ENCODE measurements at places on chromosomes 7 and 10.
A peak's percentile ranks its signal among the peaks of the same experiment; 100 is the strongest.

- DNase-seq, result no peak
Measured at GRCh38 chr10:88971221-88972061, 18.9 kb upstream of the ACTA2 start.

DNA sequence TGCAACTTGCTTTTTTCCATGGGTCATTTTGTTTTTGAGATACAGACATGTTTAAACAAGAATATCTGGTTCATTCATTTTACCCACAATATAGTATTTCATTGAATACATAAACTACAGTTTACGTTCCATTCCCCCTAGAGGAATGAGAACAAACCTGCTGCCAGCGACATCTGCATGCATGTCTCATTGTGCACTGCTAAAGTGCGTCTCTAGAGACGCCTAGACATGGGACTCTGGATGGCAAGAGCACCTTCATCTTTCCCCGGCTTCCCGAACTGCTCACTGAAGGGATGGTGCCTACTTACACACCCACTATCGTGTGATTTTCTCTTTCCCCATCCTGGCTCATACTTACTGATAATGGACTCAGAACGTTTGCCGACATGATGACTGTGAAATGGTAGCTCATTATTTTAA is 1.2 kb upstream of the ZNF777 start:
- no peak for DNase-seq

DNA sequence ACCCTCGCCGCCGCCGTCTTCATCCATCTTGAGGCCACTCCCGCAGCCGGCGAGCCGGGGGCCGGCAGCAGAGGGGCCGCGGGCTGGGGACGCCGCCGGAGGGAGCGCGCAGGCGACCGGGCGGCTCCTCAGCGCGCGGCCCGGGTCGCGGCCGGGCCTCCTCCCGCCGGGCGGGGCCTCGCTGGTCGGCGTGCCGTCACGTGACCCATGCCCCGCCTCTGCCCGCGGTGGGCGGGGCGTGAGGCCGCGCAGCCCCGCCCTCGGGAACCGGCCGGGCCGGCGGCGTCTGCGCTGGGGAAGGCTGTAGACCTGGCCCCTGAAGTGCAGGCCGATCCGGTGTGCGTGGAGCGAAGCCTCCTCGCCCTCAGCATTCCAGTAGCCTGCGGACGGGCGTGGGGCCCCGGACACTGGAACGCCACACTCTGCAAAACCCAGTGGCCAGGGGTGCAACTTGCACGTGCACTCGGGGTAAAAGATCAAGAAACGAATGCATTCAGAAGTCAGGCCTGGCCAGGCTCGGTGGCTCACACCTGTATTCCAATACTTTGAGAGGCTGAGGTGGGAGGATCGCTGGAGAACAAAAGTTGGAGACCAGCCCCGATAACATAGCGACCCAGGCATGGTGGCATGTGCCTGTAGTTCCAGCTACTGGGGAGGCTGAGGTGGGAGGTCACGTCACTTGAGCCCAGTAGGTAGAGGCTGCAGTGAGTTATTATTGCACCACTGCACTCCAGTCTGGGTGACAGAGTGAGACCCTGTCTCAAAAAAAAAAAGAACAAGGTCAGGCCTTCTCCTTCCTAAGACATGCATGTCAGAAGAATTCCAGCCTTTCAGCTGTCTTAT is at the start of gene CYTH3:
CYTH3 (minus strand) TSS at position 144 of the 843 bp plus-strand sequence; CDS start at position 27, 117 bp downstream.
- DNase-seq, result peak; percentile 73

DNA sequence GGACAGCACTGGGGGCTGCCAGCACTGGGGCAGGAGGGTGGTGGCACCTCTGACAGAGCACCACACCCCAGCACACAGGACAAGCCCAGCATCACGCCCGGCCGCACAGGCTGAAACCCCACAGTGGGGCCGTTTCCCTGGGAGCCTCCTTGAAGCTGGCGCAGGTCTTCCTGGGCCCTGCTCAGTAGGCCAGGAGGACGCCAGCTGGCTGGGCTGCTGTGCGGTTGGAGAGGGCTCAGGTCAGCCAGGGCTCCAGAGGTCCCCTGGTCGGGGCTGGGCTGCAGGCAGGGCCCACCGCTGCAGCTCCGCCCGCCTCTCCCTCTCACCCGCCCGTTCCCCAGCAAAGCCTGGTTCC is 137.3 kb downstream of the TCERG1L start:
- no peak for DNase-seq

GRCh38 chr10:78664929-78665553 is 403.7 kb upstream of the ZMIZ1 start:
- DNase-seq, result no peak

GRCh38 chr7:44279286-44279685 is 46.1 kb downstream of the CAMK2B start:
- no peak for DNase-seq

DNA sequence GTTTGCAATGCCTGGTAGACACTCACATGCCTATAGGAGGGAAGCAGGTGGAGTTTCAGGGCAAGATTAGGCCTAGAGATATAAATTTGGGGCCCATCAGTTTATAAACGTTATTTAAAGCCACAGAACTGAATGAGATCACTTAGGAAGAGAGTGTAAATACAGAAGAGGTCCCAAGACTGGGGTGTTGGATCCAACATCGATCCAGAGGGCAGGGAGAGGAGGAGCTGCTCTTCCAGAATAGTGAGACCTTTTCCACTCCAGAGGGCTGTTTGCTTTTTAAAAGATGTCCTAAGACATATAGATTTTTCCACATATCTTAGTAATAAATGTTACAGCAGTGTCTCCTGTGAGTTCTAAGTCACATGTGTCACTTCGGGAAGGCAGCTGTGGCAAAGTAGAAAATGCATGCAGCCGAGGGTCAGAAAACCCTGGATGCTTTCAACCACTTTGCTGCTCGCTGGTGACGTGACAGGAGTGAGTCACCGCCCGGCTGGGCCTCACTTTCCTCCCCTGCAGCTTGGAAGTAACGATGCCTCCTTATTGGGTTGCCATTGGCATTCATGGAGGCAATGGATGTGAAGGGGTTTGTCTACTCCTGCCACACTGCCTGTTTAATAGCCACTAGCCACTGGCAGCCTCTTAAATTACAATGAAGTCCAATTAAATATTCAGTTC is 95.4 kb downstream of the TRIL start:
- DNase-seq, result no peak

GRCh38 chr10:80996615-80997193 is 459.0 kb downstream of the SH2D4B start:
- DNase-seq, result no peak

- no peak for DNase-seq
Measured at GRCh38 chr7:127154958-127155357, 97.8 kb downstream of the GRM8 start.

- no peak for DNase-seq
Measured at GRCh38 chr10:91592266-91592975, 40.5 kb downstream of the PPP1R3C start.

DNA sequence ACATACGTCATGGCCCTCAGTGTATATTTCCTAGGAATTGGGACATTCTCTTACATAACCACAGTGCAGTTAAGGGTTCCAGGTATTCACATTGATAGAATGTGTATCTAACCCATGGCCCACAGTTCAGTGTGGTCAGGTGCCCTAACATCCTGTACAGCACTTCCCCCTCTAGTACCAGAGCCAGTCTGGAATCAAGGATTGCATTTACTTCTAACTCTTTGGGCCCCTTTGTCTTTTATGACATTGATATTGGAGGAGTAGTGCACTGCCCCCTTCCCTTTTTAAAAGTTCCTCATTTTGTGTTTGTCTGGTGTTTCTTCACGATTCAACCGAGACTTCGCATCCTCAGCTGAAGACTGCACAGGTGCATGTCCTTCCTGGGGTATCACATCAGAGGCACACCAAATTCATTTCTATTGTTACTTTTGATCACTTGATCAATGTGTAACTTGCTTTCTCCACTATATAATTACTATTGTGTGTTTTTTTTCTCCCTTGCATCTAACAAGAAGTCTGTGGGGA is 22.4 kb upstream of the NPFFR1 start:
- DNase-seq, result no peak

GRCh38 chr10:97180363-97180755 is 5.4 kb downstream of the SLIT1 start:
- DNase-seq, result no peak

DNA sequence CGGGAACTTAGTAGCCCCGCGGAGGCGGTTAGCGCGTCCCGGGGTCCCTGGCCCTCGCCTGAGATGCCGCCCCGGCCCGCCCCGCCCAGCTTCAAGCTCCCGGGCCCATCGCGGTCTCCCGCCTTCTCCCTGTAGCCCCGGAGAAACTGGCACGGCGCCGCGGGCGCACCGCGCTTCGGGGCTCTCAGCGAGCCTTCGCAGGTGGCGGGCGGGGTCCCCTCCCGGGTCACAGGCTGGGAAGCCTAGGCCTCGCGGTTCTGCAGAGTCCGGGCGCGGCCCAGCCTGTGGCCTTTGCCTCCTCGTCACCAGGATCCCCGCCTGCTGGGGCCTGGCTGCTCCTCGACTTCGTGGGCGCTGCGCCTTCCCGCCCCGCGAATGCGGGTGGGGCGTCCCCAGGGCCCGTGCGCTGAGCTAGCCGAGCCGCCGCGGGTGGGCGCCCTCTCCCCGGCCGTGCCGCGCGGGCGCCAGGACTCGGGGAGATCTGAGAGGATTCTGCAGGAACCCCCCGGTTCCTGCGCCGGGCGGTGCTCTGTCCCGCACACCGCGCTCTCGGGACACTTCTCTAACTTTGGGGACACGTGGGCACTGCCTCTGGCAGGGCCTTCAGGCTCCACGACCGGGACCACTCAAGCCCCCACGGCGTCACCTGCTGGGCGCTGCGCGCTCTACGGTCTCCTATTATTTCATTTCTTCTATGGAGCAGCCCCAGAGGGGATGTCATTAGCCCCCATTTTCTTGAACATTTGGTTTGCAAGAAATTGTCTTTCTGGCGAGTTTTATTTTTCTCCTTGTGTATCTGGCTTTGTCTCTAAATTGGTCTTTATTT is 682 bp upstream of the RGS10 start:
- peak; percentile 48 for DNase-seq

DNA sequence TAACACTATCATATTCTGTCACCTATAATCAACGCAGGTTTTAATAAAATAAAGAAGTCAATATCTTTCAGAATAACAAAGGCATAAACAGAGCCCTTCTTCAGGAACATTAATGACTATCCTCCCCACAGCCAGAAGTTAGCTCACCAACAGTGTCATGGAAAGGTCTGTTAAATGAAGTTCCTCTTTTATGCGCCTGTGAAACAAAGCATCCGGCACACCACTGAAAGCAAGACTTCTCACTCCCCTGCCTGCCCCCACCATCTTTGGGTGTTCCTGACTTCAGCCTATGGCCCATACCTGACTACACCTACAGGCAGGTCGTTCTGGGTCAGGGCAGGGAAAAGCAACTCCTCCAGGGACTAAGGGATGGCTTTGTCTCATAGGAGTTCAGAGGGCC is 205.4 kb downstream of the FANK1 start:
- no peak for DNase-seq

DNA sequence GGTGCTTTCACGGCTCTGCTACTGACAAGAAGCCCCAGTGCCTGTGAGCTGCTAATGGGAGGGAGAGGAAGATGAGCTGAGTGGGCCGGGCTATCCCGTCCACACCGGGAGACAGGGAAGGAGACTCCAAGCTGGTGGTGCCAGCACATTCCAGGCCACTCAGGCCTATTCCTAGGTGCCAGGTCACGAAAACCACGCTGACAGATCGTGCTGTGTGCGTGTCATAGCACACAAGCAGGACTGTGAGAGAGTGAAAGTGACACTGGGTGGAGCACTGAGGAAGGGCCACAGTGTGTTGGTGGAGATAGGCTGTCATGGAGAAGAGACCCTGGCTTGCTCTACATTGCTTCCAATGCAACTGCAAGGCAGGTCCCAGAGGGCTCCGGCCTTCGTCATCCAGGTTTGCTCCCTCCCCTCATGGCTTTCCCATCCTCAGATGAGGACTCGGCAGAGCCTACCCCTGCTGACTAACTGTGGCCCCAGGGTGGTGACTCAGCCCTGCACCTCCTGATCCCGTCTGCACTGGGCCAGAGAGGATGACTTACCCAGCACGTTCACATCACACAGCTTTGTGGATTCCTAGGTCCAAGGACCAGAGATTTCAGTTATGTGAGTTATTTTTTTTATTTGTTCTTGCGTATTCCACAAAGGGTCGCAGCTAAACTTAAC is 167.3 kb downstream of the EGFR start:
- DNase-seq, result no peak

- DNase-seq, result no peak
Measured at GRCh38 chr10:108902619-108903285, 1020.6 kb downstream of the XPNPEP1 start.

GRCh38 chr10:1524540-1524939 is 212.8 kb downstream of the ADARB2 start:
- no peak for DNase-seq

- DNase-seq, result no peak
Measured at GRCh38 chr10:109405338-109405737, 518.0 kb downstream of the XPNPEP1 start.

- DNase-seq, result no peak
Measured at GRCh38 chr7:38756521-38756920, 125.3 kb upstream of the AMPH start.

GRCh38 chr7:1175597-1175966 is 15.6 kb upstream of the ZFAND2A start:
- no peak for DNase-seq

DNA sequence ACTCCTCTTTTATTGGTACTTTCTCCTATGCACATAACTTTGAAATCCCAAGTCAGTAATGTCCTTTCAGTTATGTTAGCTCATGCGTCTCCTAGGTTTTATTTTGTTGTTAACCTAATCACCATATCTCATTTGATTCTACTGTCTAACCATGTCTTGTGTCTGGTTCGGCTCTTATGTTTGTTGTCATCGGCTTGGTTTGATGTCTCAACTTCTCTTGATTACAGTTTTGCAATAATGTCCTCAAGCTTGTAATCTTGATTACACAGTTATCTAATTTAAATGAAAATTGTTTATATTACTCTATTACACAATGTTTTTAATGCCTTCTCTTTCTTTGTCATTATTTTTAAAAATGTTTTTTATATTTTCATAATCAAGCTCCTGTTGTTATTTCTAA is 35.9 kb upstream of the SEMA3A start:
- DNase-seq, result no peak

GRCh38 chr7:50330696-50331095 is 26.2 kb downstream of the IKZF1 start:
- no peak for DNase-seq

DNA sequence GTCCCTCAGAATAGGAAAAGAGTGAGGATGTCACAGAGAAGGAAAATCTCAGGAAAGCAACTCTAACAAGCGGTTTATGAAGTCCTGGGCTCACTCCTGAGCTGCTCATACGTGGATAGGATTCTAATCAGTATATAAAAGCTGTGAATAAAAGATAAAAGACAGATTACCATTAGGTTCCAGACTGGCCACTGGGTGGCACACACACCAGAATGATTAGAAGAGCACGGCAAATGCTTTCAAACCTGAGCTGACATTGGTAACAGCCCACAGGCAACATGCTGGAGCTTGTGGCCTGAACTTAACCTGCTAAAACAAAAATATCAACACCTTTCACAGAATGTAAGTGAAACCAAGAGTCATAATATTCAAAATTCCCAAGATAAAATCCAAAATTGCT is 370.8 kb downstream of the GRID1 start:
- no peak for DNase-seq

DNA sequence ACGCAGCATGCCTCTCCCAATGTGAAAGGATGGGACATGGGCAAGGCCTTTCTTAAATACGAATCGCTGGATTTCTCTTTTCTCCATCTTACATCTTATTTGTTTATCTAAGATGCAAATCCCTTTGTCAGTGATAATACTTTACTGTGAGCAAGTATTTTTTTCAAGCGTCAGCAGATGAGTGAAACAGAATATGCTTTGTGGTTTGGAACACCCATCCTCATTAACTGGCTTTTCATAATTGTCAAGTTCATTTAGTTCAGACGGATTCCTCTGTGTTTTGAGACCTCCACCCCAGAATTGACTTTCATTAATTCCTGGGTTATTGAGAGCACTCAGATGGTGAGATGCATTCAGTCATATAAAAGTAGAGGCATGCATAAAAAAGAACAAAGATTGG is 149.8 kb downstream of the NSUN6 start:
- no peak for DNase-seq

- DNase-seq, result no peak
Measured at GRCh38 chr10:111275091-111275490, 198.3 kb downstream of the ADRA2A start.
